CD4-positive, alpha-beta T cell treated with Interleukin-6 for 4 hours (primary cell): ENCODE measurements at places on chromosomes 3 and 15.

DNA sequence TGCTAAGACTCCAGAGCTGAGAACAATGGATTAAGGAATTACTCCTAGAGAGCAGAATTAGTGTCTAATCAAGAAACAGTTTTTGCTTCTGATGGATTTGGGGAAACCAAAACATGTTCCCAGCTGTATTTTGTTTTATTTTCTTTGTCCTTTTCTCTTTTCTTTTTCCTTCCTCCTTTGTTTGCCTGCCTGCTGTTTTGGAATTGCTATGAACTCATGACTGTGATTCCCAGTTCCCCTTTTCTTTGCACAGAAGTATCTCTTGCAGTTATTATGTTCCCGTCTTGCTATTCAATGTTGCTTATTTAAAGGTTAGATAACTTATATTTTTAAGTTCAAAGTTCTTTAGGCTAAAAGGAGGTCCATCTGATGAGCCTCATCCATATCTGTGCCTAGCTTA lies 77.0 kb upstream of the GBE1 start:
- DNase-seq: no peak

DNA sequence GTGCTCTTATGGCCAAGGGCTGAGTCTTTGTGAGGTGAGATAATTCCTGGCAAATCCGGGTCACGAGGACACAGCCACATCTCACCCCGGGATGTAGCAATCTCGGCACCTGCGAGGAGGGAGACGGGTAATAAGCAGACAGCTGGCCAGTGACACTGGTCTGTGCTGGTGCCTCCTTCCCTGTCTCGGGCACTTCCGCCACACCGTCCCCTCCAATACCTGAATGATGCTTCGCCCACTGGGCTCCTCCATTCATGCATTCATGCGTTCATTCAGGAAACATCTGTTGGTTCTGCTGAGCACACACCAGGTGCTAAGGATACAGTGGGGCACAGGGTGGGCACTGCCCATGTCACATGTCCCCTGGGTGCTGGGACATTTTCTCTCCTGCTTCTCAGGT lies 60.1 kb downstream of the ATP10A start:
- DNase-seq: no peak

DNA sequence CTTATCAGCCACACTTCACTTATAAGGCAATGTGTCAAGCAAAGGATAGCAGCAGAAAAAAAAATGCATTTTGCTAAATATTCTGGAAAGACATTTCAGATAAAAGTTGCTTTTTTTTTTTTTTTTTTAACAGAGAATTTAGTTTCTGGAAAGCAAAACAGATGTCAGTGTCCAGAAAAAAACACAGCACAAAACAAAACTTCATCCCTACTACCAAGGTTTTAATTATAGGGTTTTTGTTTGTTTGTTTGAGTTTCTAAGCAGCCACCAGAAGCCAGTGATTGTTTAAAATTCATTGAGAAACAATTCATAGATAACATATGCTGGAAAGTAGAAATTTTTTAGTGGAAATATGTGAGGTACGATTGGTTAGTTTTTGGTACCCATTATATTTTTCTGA lies 1202.7 kb downstream of the OTOL1 start:
- DNase-seq: no peak

DNA sequence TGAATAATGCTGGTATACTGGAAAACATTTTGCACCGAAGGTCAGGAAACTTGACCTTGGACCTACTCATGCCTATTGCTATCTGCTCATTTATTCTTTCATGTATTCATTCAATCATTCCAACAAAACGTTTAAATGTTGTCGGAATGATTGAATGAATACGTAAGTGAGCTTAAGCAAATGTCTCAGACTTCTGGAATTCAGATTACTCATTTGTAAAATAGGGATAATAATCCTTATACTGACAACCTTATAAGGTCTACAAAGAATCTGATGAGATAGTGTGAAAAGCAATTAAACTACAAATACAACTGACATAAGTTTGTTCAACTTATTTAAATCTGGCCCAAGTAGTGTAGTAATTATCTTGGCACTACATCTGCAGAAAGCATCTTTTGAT lies 288.7 kb downstream of the WDR72 start:
- no peak for DNase-seq

- no peak for DNase-seq
These were observed 218.3 kb upstream of the SOX2 start for GRCh38 chr3:181493423-181493822.

- no peak for DNase-seq
These were observed 28.2 kb upstream of the LIPC start for GRCh38 chr15:58403581-58403980.

DNA sequence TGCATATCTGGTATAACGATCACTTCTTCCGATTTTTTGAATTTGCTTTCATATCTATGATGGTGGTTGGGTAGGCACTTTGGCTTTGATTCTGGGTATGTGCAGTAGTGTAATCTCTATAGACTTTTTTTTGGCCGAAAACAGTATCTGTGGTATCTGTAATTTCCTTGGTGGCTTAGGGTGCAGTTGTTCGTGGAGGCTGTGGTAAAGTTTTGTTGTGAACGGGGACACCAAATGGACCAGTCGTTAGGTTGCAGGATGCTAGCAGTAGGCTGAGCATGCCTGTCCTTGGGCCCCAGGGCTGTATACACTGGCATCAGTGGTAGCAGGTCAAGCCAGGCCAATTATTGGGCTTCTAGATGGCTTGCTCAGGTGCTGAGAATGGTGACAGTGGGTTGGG lies 55.2 kb downstream of the CCDC66 start:
- no peak for DNase-seq

DNA sequence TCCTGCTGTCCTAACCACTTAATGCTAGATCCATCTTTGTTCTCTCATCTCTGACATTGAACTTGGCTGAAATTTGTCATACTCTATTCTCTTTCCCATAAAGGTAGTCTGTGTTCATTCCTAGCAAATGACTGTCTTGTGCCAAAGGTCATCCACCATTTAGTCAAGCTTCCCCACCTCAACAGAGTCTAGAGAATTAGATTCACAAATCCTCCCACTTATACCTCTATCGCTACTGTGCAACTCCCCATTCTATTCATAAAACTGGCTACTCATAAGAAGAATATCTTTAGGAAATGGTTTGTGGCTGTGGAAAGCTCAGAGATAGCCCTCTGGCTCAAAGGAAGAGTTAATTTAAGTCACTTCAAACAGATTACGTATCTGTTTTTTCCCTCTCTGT lies 59.7 kb upstream of the MBNL1 start:
- no peak for DNase-seq

DNA sequence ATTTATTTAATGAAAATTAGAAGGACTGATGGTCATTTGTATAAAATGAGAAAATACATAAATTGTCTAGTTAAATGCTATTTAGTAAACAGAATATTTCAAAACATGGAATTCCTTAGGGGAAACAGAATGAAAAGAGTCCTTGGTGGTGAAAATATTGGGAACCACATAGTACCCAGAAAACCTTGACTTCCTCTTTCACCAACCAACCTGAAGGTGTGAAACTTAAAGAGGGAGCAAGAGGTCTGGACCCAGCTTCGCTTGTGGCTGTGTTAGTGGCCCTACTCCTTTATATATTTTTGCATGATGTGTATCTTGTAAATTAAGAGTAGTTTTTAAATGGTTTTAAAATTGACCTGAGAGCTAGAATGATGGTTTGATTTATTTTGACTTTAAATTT lies 64.2 kb downstream of the MAP2K5 start:
- DNase-seq: no peak

GRCh38 chr3:177300039-177300833 lies 103.0 kb upstream of the TBL1XR1 start:
- no peak for DNase-seq

DNA sequence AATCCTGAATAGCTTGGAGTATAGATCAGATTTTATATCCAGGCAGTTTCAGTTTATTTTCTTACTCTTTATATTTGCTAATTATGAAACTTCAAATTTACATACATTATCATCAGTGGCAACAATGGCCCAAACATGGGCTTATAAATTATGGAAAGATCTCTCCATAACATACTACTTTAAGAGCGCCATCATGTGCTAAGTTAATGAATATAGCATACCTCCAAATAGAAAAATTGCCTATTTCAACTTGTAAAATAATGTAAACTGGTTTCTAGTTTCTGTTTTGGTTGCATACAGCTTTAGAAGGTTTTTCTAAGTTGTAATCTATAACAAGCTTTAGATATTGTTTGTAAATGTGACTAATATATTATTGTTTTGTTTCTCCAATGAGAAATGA lies 531.3 kb upstream of the UBE2E2 start:
- no peak for DNase-seq

DNA sequence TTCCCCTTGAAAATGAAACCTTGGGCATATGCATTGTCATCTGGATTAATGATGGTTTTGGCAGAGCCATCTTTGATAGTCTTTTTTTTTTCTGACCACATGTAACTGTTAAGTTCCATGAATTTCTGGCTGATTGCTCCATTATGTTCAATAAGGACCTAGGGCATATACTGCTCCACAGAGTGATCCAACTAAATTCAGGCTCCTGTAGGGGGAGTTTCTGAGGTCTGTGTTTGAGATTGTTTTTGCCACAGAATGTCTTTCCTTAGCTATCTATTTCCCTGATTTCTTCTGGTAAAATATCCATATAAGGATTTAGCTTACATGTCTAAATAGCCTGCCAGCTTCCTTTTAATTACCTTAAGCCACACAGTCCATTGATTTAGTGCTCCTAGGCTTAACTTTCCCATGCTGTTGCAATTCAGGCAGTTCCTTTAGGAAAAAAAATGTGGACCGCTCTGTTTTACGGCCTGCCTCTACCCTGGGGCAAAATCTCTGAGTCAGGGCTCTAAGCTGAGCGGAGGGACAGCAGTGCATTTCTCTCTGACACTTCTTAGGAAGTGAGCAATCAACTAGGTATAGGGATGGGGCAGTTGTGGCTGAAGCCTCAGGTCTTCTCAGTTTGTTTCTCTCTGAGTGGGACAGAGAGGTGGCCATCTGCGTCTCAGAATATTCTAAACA lies 796.2 kb downstream of the NR2F2 start:
- no peak for DNase-seq

GRCh38 chr3:73259291-73259690 lies 197.8 kb downstream of the EBLN2 start:
- no peak for DNase-seq

DNA sequence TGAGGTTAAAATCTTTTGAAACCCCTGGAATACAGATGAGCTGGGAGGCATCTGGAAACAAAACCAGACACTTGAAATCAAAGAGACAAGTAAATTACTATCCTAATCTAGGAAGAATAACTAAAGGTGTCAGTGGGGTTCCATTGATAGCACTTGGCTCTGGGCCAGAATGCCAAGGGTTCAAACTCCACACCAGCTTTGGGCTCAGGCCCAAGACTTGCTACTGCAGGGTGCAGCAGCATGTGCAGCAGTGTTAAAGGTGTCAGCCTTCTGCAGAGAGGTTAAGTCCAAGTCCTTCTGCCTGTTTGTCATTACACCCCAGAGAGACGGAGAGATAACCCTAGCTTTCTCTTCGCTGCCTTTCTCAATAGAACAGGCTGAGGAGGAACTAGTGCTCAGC lies 273.9 kb downstream of the TIGIT start:
- no peak for DNase-seq

- DNase-seq: no peak
These were observed 355.1 kb upstream of the STAC start for GRCh38 chr3:36025232-36025631.

DNA sequence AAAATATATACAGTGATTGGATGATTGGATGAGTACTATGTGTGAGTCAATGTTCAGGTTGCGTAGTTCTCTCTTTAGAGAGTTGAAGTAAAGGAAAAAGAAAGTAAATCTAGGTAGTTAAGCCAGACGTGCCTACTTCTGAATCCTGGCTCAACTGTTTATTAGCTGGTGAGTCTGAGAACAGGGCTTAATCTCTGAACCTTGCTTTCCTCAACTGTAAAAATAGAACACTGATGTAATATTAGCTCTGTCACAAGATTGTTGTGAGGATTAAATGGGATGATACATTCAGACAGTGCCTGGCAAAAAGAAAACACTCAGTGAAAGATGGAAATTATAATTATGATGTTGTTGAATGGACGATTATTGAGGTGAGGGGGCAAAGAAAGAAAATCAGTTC lies 413.4 kb downstream of the MAGI1 start:
- DNase-seq: no peak

DNA sequence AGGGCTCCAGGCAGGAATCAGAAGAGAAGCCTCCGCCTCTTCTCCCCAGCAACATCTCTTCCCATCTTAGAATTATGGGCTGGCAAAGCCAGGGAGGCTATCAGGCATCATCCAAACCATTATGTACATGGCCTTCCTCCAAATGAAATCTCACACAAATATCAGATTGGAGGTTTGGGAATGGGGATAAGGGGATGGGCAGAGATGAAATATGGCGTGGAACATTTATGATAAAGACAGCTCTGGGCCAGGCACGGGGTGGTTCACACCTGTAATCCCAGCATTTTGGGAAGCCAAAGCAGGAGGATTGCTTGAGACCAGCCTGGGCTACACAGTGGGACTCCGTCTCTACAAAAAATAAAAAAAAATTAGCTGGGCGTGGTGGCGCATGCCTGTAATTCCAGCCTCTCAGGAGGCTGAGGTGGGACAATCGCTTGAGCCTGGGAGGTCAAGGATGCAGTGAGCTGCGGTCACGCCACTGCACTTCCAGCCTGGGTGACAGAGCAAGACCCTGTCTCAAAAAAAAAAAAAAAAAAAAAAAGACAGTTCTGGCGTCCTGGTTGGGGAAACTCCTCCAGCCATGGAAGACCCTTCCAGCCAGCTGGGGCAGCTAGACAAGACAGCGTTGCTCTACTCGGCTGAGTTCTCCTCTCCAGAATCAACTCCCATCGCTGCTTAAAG lies 36.6 kb downstream of the CPN2 start:
- no peak for DNase-seq

DNA sequence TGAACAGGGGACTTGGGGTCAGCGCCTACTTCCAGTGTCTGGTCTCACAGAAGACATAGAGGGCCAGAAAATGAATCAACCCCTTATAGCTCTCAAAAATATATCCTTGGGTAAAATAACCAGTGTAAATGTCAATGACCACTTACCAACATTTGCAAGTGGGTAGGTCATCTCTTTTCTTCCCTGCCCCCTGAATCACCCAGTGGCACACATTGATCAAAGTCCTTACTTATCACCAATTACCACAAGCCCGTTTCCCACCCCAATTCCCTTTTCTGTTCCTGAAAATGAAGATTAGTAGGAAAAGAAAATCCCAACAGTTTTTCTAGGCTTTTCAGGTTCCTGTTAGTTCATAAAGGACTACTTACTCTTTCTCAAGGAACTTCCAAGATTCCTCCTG lies 70.5 kb upstream of the HEG1 start:
- no peak for DNase-seq

DNA sequence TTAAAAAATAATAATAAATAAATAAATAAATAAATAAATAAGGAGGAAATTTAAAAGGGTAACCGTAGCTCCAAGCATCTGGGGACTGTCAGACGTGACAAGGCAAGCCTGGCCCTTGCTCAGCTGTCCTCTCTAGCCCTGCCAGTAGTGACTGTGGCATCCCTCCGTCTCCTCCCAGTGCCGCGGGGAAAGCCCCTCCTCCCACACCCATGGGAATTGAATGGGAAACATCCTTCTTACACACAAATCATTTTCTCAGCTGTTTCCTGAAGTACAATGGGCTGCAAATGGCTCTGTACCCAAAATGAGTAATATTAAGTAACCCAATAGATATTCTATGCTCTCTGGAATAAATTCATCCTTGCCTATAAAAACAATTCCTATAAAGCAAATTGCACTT lies 101.6 kb upstream of the RAD18 start:
- DNase-seq: no peak
